NCI-H2107 (cell line): ENCODE measurements at places on chromosomes 11 and 22.

DNA sequence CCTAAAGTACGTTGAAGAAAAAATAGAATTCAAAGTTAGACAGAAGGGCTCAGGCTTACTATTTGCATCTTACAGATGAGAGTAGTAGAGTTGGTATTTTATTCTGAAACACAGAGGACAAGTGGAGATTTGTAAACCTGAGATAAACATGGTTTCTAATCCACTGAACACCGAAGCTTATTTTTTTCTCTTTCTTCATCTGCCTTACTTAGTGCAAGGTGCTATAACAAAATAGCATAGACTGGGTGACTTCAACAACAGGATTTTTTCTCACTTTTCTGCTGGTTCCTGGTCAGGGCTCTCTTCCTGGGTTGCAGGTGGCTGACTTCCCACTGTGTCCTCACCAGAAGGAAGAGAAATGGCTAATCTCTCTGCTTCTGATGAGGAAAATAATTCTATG lies 2.1 kb upstream of the HBG1 start:
- DNase-seq = no peak

DNA sequence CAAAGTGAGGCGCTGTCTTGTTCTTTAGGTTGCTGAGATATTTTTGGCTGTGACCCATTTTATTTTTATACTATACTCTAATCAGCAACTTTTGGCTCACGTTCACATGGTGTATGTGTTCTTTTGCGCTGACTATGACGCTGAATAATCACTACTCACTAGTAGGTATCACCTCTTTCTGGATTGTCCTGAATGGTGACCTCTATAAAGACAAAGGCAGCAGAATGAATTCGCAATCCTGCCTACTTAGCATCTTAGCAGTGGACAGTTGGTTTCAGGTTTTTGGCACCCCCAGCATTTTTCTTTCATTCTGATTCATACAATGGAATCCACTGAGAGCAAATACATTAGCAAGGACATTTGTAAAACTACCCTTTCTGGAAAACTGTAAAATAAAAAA lies 351.3 kb downstream of the JRKL start:
- no peak for DNase-seq

DNA sequence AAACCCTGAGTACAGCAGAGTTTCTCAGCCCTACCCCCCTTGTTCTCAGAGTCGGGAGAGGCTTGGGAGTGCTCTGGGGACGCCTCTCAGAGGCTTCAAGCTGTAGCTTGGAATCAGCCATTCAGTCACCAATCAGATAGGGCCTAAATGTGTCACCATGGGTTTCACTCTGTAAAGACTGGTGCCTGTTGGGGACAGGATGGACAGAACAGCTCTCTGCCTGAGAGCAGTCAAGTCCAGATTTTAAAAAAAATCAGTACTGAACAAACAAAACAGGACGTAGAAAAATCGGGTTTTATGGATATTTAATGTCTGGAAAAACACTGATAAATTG lies 1.3 kb downstream of the FADD start:
- no peak for DNase-seq

DNA sequence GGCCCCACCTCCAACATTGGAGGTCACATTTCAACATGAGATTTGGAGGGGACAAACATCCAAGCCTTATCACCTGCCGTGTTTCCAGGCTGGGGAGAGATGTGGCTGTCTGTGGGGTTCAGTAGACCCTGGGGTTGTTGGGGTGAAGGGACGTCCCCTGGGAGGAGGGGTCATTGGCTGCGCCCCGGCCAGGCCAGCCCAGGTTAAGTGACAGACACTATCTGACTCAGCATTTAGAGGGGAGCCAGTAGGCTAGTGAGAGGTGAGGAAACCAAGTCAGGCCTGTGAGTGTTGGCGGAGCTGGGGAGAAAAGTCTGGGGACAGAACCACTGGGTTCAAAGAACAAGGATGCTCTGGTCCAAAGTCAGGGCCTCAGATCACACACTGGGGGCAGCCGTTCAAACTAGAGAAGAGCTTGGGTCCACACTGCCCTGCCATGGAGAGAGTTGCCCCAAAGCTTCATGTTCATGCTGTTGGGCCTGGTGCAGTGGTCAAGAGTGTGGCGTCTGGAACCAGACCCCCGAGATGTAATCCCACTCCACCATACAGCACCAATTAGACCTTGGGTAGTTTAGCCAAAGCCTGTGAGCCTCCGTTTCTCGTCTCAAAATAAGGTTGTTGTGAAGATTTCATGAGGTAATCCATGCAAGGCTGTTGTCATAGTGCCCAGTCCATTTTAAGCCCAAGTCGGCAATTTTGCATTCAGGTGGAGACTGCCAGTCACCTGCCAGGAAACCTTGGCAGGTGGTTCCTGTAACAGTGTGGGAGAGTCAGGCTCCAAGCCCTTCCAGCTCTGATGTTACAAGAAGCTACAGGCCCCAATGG lies 1289.6 kb downstream of the TBC1D22A start:
- DNase-seq = no peak

GRCh38 chr22:40020956-40021355 lies 26.2 kb downstream of the FAM83F start:
- DNase-seq = no peak

DNA sequence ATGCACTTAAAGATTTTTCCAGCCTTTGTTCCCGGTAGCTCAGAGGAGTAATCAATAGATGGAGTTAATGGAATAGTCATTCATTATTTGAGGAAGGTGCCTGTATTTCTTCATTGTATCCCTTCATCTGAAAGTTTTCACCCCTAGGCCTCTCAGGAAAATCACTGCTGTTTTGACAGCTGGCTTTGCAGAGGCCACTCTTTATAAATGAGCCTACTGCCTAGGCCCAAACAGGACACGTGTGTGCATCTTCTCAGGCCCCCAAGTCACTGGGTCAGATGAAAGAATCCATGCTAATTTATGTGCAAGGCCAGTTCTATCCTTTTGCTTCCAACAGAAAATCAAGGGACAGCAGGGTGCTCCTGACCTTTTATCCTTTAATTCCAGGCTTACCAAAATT lies 76.8 kb downstream of the MPPED2 start:
- no peak for DNase-seq
